ENCODE measurements at places on chromosomes 3 and 15.

DNA sequence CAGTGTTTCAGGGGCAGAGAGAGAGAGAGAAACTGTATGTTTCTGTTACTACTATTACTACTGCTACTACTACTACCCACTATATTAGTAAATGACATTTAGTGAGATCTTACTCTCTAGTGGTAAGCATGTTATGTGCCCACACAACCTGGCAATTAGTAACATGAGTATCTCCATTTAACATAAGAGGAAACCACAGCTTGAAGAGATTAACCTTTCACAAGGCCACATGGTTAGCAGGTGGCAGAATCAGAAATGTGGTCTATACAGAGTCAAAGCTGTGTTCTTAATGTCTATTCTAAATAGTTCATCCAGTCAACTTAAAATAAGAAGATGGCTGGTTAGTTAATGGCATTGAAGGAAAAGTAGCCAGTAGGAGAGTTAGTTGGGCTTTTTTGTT, 961.6 kb downstream of the MCTP2 start:
- DNase-seq: no peak

DNA sequence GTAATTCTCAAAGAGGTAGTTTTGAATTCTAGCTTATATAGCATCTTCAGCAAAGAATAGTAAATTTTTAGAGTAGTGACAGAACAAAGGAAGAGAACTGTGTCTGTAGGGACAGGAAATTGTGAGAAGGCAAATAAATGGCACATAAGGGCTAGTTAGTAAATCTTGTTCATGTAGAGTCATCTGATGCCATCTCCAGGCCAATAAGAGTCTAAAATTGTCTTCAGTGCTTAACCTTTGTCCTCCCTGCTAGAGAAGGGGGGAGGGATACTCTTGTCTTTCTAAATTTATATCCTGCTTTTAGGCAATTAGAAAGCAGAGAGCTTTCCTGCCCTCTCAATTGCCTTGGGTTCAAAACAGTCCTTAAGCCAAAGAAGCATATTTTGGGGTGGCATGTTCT, 87.0 kb upstream of the DNAJC19 start:
- no peak for DNase-seq

DNA sequence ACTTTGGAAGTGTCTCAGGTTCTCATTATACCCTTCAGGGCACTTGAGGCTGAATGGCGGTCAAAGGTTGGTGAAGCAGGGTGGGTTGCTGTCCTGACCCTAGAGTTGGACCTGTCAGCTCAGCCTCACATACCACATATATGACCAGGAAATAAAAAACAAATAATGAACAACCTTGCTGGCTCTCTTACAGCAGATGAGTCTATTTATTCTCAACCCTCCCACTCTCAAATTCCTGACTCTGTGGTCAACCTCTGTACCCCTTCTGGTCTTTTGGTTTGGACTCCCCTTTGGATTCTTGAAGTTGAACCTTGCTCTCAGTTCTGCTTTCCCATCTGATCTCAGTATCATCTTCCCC, 16.9 kb downstream of the PPP2R3A start:
- DNase-seq: no peak

DNA sequence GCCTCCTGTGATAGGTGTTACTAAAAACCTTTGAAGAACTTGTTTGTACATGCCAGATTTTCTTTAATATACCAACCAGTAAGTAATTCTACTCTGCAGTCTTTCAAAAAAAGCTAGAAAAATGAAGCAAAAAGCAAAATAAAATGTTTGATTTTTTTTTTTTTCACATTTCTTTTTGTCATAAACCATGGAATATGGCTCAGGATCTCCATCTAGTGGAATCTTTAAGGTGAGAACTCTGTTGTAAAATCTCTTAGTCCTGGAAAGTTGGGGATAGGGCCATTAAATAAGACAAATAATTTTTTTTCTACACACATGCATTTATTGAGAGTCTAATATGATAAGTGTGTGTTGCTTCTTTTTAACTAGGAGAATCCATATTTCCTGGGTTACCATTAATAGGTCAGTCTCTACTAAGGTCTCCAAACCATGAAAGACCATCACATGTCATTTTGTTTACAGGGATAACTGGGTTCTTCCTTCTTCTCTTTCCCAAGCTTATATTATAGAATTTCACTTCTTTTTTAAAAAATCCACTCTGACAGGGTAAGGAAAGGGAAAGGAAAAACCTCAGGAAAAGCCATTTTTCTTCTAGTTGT, 84.6 kb downstream of the SLC9A9 start:
- no peak for DNase-seq

- DNase-seq: no peak
These were observed 20.5 kb upstream of the ANPEP start for GRCh38 chr15:89835176-89835564.

DNA sequence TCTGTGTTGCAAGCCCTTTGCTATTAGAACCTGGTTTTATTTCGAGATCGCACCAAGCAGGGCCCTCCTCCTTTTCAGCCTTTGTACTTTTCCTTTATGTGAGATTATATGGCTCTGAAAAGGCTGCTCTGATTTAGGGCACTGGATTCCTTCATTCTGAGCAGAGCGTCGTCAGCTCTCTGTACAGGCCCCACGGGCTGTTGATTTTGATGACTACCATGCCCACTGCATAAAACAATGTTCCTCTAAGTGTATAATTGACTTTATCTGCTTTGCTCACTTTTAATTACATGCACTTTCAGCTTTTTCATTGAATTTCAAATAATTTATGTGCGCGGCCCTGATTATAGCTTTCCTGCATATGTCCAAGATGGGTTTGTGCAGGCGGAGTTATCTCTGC, 4.4 kb upstream of the PSMD6 start:
- no peak for DNase-seq

- no peak for DNase-seq
These were observed 106.0 kb upstream of the LRIG1 start for GRCh38 chr3:66606868-66607267.

DNA sequence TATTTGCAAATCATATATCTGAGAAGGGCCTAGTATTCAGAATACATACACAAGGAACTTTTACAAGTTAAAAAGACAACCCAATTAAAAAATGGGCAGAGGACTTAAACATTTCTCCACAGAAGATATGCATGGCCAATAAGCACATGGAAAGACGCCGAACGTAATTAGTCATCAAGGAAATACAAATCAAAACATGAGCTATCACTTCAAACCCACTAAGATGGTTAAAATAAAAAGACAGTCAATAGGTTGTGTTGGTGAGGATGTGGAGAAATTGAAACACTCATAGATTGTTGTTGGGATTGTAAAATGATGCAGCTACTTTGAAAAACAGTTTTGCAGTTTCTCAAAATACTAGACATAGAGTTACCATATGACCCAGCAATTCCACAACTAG, 61.2 kb upstream of the NEO1 start:
- no peak for DNase-seq

DNA sequence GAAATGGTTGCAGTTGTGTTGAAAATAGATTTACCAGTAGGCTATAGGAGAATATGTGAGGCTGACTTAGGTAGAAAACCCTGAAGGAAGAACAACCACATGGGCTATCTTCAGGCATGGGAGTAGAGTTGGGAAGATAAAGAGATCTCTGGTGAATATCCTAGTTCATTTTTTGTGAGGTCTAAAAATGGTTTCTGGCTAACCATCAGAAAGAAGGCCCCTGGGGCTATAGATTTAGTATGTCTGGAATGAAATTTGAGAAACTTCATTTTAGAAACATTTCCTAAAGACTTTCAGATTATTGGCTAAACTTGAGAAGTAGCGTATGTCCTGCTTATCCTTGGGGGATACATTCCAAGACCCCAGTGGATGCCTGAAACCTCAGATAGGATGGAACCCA, 148.2 kb downstream of the NAALADL2 start:
- no peak for DNase-seq

- no peak for DNase-seq
These were observed 571 bp downstream of the ACAD9 start for GRCh38 chr3:128879991-128880390.

DNA sequence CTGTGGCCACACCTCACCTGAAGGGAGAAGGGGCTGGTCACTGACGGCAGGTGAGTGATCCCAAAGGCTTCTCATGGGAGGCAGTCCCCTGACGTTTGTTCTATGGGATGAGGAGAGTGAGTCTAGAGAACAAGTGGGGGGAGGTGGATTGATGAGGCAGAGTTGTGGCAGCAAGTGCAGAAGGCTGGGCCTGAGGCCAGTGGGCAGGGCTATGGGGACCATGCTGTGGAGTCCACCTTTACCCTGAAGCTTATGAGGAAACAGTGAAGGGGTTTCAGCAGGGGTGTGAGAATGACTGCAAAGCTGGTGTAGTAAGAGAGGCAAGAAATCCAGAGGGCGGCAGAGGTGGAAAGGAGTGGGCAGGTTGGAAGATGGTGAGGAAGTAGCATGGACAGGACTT, 96.9 kb upstream of the PFN2 start:
- DNase-seq: no peak

DNA sequence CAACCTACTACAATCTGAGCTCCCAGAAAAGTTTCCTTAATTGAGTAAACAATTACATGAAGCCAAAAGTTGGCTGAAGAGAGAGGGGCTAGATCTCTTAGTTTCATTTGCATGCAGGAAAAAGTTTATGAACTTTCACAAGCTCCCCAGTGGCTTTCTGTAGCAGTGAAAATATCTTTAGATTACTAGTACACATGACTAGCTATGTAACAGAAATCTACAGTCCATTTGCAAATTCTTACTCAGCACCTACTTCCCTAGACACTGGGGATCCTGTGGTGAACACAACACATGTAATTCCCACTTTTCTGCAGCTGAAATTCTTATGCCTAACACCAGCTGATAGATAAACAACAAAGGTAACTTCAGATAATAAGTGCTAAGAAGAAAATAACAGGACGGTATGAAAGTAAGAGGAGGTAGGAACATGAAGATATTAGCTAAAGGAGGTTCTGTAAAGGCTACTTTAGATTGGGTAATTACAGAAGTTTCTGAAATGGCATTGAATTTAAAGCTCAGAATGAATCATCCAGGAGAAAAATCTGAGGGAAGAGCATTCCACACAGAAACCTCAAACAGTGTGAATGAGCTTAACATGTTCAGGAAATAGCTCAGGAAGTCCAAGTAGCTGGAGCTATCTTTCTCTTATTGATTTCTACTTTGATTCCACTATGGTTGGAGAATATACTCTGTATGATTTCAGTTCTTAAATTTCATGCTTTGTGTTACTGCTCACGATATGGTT, 204.8 kb downstream of the MAGI1 start:
- no peak for DNase-seq

- no peak for DNase-seq
These were observed 22.9 kb downstream of the KLF13 start for GRCh38 chr15:31349233-31350141.

Data from progenitor cell of endocrine pancreas (in vitro differentiated cells).